ENCODE measurements at places on chromosomes 7 and 10. TPM values are rescaled to one million over a fixed set of nuclear protein-coding genes. Genes with fewer than 3 reads are reported as not detected.

GRCh38 chr7:43679210-43680068, 49.9 kb downstream of the COA1 start:
- no peak for DNase-seq

DNA sequence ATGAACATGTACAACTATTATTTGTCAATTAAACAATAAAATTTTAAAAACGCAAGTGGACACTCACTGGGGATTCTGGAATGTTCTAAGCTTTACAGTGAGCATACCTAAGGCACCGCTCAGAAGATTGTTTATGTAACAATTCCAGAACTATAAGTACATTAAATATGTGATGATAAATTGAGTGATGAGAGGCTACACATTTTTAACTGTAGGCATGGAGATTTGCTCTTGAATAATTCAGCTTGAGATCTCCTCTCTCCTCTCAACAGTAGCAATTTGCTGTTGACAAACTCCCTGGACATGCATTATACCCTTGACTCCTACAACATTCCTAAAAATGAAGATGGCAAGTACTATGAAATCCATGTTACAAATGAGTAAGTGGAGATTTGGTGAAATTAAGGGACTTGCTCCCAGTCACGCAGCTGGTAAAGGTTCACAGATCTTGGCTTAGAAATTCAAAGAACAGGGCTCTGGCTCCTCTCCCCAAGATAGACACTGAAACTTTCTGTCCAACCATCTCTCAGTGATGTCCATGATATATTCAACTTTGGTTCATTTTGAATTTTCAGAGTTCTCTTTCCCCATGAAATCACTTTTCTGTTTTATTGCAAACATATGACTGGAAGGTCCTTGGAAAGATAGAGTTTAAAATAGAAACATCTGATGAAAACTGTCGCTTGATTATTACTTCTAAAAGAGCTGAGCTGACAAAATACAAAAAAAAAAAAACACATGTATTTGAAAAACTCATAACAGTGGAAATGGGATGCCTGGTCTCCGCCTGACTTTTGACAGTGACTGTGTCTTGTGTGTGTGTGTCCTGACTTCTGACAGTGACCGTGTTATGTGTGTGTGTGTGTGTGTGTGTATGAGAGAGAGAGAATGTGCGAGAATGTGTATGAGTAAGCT, 488.3 kb downstream of the TNS3 start:
- DNase-seq = no peak

DNA sequence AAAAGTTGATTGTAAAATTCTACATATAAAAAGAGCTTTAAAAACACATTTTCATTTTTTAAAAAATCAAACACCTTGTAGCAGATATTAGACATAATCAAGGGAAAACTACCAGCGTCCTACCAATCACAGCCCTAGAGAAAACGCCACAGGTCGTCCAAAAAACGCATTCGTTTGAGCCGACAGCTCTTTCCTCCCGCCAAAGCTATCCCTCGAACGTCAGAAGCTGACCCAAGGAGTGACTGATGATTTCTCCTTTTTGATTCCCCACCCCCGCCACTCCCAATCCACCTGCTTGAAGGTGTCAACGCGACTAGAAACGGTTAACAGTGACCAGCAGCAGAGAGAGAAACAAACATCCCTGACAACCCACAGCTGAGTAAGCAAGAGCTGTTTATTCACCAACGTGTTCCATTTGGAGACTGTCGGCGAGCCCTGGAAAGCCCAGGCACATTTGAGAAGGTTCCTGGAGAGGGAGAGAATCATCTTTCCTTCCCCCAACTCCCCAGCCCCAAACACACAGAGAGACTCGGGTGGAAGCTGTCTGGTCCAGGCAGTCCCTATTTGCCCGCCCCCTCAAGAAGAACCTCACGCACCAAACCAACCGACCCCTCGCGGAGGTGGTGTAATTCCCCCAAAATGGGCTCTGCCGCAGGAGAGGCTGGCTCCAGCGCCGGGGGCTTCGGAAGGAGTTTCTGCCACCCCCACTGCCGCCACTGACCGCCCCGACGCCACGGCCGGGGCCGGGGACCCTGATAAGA, 622 bp downstream of the CPEB3 start:
- no peak for DNase-seq

DNA sequence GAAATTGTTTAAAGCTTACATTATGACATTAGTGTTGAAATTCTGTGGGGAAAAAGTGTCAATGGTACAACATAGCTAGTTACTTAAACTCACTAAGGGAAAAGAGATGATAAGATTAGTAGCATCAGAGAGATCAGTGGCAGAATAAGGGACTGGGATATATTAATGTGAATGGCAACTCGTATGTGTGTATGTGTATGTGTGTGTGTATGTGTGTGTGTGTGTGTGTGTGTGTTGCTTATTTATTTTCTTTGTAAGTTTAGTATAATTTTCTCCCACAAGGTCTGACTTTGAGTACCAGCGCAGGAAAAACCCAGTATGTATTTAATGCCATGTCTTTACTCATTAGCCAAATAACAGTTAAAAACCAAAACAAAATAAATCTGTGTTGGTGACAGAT, 256.1 kb downstream of the ARHGAP21 start:
- DNase-seq = no peak

Gene FANK1
- total RNA-seq = not detected

Gene ANXA8
- not detected for total RNA-seq

All from B cell (primary cell).